IMR-90 (cell line): ENCODE measurements at places on chromosomes 3 and 15. TPM values are rescaled to one million over a fixed set of nuclear protein-coding genes. Genes with fewer than 3 reads are reported as not detected.

DNA sequence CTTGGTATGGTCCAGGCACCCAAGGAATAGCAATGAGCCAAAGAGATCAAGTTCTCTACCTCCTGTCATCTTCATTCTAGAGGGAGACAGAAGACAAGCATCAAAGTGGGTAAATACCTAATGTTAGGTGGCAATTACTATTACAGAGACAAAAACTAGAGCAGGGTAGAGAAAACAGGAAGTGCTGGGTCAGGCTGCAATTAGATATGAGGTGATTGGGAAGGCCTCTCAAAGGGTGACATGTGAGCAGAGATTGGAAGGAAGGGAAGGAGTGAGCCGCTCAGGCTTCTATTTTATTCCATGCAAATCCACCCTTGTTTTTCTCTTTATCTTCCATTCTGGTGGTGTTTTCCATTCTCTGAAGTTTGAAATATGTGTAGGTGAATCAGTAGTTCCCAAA, 37.4 kb downstream of the EBLN2 start:
- no peaks in the 10 kb centered on the region for H3K36me3 ChIP-seq
- H3K4me1 ChIP-seq = no peaks in the 10 kb centered on the region
- DNase-seq = no peak
- H3K27me3 ChIP-seq = peaks cover 7% of the 10 kb centered on the region; the same call in 1 of the 2 replicates

GRCh38 chr3:123412811-123413604, 35.9 kb downstream of the ADCY5 start:
- H3K36me3 ChIP-seq = no peaks in the 10 kb centered on the region
- H3K27me3 ChIP-seq = peaks cover 71% of the 10 kb centered on the region
- no peak for DNase-seq
- H3K4me1 ChIP-seq = no peaks in the 10 kb centered on the region
- H3K27ac ChIP-seq = no peak overlapping the region

GRCh38 chr3:71125738-71126137, 457.8 kb downstream of the FOXP1 start:
- H3K4me1 ChIP-seq = peaks cover 3% of the 10 kb centered on the region
- no peak overlapping the region for H3K27ac ChIP-seq
- H3K36me3 ChIP-seq = no peaks in the 10 kb centered on the region
- no peak for DNase-seq

Gene EPHB3
- total RNA-seq = 0.72 and 0.83 TPM in 2 replicates

DNA sequence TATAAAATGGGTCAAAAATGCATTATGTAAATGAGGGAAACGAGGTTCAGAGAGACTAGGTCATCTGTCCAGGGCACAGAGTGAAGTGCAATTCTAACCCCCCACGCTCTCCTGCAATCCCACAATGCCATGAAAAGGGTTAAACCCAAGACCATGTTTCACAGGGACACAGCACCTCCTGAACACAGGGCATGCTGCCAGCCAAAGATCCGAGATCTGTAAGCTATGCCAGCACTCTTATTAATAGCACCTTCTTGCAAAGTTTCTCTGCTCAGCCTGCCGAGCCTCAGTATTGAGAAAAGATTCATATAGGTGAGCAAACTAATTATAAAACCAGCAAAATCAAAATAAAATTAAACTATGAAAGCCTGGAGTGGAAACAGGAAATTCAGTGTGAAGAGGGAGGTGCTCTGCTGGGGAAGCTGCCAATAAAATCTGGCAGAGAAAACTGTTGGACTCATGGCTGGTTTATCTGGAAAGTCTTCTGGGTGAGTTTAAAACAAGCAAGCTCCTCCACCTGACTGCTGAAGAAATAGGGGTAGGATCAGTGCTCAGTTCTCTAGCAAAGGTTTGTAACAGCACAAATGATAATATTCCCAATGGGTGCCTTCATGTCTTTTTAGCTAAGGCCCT, 50.3 kb downstream of the LRIG1 start:
- no peaks in the 10 kb centered on the region for H3K27me3 ChIP-seq
- no peak overlapping the region for H3K4me3 ChIP-seq
- peaks cover 24% of the 10 kb centered on the region for H3K36me3 ChIP-seq
- DNase-seq = peak; percentile 76

GRCh38 chr3:5123937-5124336, 1.8 kb downstream of the ARL8B start:
- no peak overlapping the region for H3K4me3 ChIP-seq
- H3K27me3 ChIP-seq = no peaks in the 10 kb centered on the region
- peaks cover 2% of the 10 kb centered on the region; the same call in 1 of the 2 replicates for H3K4me1 ChIP-seq

GRCh38 chr3:101466465-101467309, 46.3 kb downstream of the SENP7 start:
- H3K4me3 ChIP-seq = peak overlapping the region; percentile 47; the same call in 1 of the 2 replicates
- H3K4me1 ChIP-seq = peaks cover 2% of the 10 kb centered on the region; the same call in 1 of the 2 replicates
- H3K36me3 ChIP-seq = no peaks in the 10 kb centered on the region
- H3K27me3 ChIP-seq = no peaks in the 10 kb centered on the region
- peak; percentile 7 for DNase-seq
- peak overlapping the region; percentile 52 for H3K27ac ChIP-seq

DNA sequence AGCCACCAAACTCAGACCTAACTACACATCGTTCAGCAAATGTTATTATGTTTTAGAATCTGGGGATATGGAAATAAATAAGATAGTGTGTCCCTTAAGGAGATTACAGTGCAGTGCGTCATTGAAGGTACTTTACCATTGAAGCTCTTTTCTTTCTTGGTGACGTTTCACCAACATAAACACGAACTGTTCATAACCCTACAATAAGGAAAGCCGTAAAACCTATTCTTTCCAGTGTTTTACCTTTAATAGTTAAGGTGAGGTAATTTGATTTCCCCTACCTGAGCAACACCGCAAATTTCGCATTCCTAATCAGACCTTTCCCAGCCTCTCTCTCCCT, 826 bp downstream of the CCDC66 start:
- H3K4me3 ChIP-seq = peak overlapping the region; percentile 56
- H3K4me1 ChIP-seq = no peaks in the 10 kb centered on the region
- no peak overlapping the region; the same call in 1 of the 2 replicates for H3K27ac ChIP-seq
- no peak for DNase-seq
- H3K36me3 ChIP-seq = 0 out of 2 replicates have a peak, but pooled peaks cover 3% of the 10 kb centered on the region

GRCh38 chr3:186255703-186256331, 106.2 kb downstream of the DGKG start:
- peaks cover 25% of the 10 kb centered on the region for H3K27me3 ChIP-seq
- no peaks in the 10 kb centered on the region for H3K36me3 ChIP-seq
- H3K4me1 ChIP-seq = no peaks in the 10 kb centered on the region
- DNase-seq = no peak
- no peak overlapping the region for H3K27ac ChIP-seq

Gene STRC
- total RNA-seq = not detected in 2 replicates

DNA sequence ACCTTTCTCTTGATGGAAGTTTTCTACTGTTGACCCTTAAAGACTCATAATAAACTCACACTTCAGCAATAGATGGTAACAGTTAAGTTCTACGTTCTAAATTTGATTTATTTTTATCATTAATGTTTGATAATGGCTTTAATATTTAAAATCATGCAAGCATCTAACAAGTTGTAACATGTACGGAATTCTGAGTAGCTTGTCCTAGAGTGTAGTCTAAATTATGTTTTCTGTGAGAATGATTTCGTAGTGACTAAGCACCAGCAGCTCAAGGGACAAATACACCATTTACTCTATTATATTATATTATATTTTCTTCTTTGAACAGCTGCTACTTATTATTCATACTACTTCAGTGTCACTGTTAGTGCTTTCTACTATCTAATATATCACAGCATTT, 345.6 kb downstream of the NLGN1 start:
- peak; percentile 47 for DNase-seq
- H3K27ac ChIP-seq = no peak overlapping the region; the same call in 1 of the 2 replicates
- no peaks in the 10 kb centered on the region for H3K27me3 ChIP-seq
- H3K4me3 ChIP-seq = no peak overlapping the region
- H3K4me1 ChIP-seq = peaks cover 2% of the 10 kb centered on the region; the same call in 1 of the 2 replicates

- no peaks in the 10 kb centered on the region for H3K36me3 ChIP-seq
- no peak overlapping the region for H3K4me3 ChIP-seq
- no peak overlapping the region for H3K27ac ChIP-seq
- no peaks in the 10 kb centered on the region for H3K27me3 ChIP-seq
- DNase-seq = no peak
These were observed 412.9 kb downstream of the VGLL3 start for GRCh38 chr3:86578071-86578470.

GRCh38 chr3:56754741-56755417, 46.9 kb downstream of the ARHGEF3 start:
- no peak overlapping the region for H3K27ac ChIP-seq
- no peak for DNase-seq
- H3K4me1 ChIP-seq = peaks cover 4% of the 10 kb centered on the region
- no peaks in the 10 kb centered on the region for H3K36me3 ChIP-seq

DNA sequence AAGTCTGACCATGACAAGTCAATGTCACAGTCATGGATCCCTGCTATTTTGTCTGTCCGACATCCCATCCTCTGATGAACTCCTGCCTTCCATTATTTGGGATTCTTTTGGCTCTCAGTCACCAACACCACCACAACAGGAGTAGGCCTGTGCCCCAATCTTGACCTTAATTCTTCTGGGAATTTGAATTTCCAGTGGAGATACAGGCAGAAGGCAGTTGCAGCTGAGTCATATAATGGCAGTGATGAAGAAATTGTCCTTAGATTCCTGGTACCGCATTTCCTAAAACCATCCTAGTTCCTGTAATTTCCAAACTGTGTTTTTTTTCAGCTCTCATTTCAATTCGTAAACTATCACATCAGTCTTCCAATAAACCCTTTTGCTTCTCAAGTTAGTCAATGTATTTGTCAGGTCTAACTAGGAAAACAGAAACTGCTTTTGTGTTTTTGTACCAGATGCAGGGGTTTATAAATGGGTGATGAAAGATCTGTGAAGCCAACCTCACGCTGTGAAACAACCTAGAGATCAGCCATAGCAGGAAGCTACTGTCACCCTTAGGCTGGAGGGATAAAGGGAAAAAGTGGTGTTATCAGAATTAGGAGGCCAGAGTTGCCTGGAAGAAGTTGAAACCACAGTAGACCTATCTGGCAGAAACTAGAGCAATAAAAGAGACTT, 126.3 kb upstream of the TMEM108 start:
- no peaks in the 10 kb centered on the region for H3K36me3 ChIP-seq
- DNase-seq = no peak
- H3K27ac ChIP-seq = no peak overlapping the region
- H3K4me1 ChIP-seq = no peaks in the 10 kb centered on the region
- no peak overlapping the region for H3K4me3 ChIP-seq
